ENCODE measurements at places on chromosomes 1 and 21.
A peak's percentile ranks its signal among the peaks of the same experiment; 100 is the strongest.

DNA sequence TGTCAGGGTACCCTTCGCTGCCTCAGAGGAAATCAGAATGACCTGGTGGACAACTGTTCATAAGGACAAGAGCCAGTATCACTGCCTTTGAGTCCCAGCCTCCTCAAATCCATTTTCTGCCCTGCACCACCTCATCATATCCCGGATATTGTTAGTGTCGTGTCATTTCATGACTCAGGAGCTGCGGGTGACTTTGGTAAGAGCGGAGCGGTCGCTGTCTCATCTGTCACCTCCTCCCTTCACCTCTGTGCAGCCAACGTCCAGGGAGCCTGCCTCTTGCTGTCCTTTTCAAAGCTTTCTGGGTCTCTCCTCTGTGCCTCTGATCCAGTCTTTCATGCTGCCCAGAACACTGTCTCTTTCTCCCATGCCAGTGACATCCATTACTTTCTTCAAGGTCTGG, 7.0 kb upstream of the C1orf198 start:
- no peak for DNase-seq

- DNase-seq, result no peak
Observed at GRCh38 chr1:62241371-62242131, 46.9 kb downstream of the L1TD1 start.

- no peak for DNase-seq
Observed at GRCh38 chr1:112383759-112384370, 12.1 kb upstream of the CTTNBP2NL start.

DNA sequence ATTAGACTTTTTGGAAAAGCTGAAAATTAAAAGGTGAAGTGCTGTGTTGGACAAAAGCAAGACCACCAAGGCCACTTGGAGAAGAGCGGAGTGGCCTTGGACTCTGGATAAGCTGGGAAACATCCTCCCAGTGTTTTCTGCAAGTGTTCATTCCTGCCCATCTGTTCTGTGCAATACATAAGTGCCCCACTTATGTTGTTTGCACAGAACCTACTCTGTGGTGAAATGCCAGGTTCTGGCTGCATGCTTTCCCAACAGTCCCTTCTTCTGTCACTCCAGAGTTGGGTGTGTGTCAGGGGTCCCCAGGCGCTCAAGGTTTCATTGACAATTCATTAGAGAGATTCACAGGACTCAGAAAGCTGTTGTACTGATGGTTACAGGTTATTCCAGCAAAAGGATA, 30.3 kb downstream of the NHLH2 start:
- no peak for DNase-seq

- peak; percentile 59 for DNase-seq
Observed at GRCh38 chr1:17569200-17570139, 30.0 kb downstream of the ARHGEF10L start.

- no peak for DNase-seq
Observed at GRCh38 chr21:38954588-38955004, 148.9 kb downstream of the ETS2 start.

DNA sequence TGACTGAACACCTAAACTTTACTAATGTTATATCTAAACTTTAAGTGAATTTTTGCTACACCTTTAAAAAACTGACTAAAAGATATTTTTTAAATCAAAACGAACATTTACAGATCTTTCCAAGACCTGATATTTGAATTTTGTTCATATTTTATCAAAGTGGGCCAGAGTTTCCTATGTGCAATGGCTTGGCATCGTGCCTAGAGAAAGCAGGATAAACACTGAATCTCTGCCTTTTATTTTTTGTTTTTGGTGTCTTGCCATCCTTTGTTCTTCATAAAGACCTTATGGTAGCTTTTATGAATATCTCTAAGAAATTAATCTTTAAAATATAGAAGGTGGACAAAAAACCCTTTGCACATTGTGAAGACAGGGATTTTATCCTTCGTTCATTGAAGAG, 25.8 kb upstream of the VPS26C start:
- no peak for DNase-seq

- DNase-seq, result no peak
Observed at GRCh38 chr1:208977012-208977411, 606.5 kb upstream of the CAMK1G start.

DNA sequence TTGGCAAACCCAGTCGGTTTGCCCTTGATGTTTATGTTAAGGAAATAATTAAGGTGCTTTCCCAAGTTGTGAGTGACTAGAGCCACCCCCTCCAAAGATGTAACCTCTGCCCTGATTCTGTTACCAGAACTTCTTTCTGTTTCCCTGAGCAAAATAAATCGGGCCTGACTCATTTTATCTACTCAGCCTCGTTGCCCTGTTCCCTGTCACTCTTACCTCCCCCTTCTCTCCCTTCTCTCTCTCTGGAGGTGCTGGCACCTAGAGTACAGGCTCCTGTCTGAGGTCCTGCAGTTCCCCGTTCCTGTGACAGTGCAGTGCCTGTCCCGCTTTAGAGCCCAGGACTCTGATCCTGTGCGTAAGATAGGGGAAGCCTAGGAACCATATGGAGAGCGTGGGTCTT, 35.4 kb downstream of the CXADR start:
- no peak for DNase-seq

DNA sequence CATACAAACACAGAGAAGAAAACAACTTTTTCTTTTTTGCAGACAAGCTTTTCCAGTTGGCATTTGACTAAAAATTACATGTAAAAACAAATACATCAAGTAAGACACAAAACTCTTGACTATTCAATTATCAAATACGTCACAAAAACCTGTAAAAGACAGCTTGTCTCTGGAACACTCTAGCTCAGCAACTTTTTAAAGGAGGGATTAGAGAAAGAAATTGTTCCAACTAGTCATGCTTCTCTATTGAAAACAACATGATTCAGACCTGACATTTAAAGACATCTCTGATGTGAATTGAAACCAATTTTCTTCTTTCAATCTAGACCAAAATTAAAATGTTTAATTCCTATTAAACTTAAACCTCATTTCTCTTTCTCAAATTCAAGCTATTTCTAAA, 30.3 kb downstream of the SMYD3 start:
- DNase-seq, result no peak

GRCh38 chr1:65176591-65176990, 28.6 kb downstream of the AK4 start:
- DNase-seq, result no peak

GRCh38 chr21:31855180-31855579, 17.6 kb upstream of the HUNK start:
- DNase-seq, result no peak

DNA sequence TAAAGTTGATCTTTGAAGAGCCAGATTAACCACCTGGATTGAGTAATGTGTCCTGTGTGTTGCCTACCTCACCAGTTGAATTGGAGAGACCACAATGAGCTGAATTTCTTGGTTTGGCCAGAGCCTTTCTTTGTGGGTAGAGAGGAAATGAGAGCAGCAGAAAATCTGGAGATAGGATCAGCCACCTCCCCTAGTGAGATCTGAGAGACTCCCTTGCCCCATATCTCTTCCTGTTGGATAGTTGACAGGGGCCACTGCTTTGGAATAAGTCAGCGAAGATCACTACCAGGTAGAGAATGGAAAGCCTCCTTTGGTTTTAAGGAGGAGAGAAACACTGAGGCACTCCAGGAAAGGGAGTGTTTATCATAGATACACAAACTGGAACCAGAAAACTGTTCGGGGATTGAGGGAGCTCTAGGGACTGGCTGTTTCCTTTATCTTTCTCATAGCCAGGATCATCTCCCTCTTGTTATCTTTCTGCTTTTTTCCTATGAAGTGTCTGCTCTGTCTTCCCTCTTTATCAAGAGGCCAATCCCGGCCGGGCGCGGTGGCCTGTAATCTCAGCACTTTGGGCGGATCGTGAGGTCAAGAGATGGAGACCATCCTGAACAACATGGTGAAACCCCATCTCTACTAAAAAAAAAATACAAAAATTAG, 21.3 kb upstream of the ZNF326 start:
- DNase-seq, result no peak

Data from posterior cingulate gyrus (tissue), 11 donors.